ENCODE measurements at places on chromosomes 6 and 20.

DNA sequence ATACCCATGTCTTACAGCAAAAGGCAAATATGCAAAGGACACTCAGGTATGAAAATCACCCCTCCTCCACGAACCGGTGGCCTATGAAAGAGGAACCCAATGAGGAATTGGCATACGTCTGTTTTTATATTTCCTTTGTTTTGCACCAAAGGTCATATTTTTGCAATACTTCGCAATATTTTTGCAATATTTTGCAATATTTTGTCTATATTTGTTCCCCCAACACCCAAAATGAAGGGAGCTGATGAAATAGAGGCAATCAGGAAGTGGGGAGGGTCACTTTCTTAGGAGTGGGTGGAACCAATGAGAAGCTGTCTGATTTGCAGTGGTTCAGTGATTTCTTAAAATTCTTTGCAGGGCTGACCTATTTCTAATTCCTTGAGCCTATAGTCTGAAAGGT lies 296.8 kb upstream of the TSHZ2 start:
- DNase-seq = no peak

GRCh38 chr6:36682328-36683144 lies 4.0 kb downstream of the CDKN1A start:
- peak; percentile 80 for DNase-seq

- peak; percentile 53 for DNase-seq
These were observed 50.5 kb upstream of the THEMIS start for GRCh38 chr6:127951172-127951917.

DNA sequence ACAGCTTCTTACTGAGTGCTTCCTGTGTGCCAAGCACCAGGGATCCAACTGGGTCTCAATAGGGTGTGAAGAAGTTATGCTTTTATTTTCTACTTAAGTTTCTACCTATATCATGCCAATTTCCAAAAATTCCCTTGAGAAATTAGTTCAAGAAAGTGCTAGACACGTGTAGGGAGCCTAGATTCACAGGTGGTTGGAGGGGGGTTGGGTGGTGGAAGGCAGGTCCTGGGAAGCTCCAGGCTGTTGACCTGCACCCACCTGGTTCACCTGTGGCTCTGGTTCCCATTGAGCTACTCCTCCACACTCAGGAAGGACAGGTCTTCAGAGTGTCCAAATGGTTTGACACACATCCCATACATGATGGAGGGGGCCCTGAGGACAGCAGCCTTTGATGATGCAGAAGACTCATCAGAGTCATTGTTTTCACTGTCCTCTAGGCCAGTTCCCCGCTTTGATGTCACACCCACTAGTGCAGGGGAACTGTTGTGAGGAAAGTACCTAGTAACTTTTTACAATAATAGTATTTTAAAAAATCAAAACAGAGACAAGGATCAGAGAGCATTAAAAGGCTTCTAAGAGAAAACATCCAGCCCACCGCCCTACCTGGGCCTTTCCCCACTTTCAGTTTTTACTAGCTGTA lies 39.8 kb upstream of the MYL9 start:
- no peak for DNase-seq

DNA sequence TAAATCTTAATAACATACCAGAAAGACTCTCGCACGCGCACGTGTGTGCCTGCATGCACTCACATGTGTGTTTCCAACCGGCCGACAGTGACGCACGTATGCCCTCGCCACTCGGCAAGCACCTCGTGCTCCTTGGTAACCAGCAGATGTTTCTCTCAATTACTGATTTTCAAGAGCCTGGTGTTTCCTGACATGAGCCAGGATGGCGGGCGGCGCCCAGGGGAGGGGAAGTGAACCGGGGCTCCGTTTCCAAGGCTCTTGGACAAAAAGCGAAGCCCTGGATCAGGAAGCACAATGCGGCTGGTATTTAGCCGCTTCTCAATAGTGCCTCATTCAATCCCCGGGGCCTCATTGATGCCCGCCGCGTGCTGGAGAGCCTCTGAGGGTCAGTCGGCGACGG lies 37.7 kb downstream of the PMEPA1 start:
- peak; percentile 94 for DNase-seq

DNA sequence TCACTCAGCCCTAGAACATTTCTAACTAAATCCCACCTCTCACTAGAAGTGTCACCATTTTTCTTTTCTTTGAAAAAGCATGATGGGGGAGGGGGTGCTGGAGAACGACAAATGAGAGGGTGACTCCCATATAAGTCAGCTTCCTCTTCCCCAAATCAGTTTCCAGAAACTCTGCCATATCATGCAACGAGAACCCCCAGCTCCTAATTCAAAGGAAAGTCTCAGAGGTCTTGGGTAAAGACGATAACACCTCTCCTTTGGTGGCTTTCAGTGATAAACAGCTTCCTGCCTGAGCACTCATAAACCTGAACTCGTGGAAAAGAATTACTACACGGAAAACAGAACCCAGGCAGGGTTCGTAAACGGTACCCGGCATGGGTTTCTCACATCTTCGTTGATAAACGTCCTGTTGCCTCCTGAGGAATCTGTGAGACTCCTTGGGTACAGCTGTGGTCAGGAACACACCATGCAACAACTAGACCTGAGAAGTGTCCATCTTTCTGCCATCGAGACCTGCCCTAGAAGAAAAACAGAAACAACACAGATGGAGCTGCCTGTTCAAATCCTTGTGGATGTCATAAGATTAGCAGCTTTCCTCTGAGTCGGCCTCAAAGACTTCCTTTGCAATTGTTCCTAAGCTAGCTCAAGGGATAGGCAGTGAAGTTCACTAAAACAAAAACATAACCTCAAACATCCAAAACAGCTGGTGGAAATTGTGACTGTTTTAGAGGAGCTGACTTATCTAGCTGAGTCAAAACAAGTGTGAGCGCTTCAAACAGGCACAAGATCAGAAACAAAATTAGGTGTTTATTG lies 185.8 kb upstream of the PRDM1 start:
- no peak for DNase-seq

DNA sequence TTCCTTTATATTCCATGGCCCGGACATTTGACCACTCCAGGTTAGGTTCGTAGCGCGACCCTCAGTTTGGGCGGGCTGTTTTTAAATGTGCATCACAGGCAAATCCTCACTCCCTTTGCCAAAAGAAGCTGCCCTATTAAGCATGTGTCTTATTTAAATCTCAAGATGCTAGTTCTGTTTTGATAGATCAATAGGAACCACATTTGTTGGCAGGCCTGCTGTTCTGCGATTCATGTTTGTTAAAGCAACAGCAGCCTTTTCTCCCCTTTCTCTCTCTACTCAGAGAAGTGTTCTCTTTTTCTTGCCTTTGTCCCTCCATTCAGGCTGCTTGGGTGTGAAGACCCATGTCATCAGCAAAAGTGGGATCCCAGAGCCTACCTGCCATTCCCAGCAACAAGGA lies 212.0 kb upstream of the SSTR4 start:
- no peak for DNase-seq

- DNase-seq = no peak
These were observed 3.2 kb downstream of the PCMT1 start for GRCh38 chr6:149752600-149753373.

DNA sequence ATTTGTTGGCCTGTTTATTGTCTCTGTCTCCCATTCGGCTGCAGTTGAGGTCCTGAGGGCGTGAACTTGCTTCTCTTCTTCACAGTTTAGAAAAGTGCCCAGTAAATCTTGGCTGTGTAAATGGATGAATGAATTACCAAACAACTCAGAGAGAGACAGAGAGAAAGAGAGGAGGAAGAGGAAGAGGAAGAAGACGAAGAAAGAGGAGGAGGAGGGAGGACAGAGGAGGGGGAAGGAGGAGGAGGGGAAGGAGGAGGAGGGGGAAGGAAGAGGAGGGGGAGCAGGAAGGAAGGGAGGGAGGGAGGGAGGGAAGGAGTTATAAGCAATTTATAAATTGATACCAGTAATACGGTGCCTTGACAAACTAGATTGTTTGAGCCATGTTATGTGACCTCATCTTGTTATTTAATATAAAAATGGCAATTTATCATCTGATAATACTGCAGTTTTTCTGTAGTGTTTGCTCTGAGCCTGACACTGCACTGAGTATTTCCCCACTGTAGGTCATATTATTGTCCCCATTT lies 18.7 kb downstream of the HCK start:
- no peak for DNase-seq

DNA sequence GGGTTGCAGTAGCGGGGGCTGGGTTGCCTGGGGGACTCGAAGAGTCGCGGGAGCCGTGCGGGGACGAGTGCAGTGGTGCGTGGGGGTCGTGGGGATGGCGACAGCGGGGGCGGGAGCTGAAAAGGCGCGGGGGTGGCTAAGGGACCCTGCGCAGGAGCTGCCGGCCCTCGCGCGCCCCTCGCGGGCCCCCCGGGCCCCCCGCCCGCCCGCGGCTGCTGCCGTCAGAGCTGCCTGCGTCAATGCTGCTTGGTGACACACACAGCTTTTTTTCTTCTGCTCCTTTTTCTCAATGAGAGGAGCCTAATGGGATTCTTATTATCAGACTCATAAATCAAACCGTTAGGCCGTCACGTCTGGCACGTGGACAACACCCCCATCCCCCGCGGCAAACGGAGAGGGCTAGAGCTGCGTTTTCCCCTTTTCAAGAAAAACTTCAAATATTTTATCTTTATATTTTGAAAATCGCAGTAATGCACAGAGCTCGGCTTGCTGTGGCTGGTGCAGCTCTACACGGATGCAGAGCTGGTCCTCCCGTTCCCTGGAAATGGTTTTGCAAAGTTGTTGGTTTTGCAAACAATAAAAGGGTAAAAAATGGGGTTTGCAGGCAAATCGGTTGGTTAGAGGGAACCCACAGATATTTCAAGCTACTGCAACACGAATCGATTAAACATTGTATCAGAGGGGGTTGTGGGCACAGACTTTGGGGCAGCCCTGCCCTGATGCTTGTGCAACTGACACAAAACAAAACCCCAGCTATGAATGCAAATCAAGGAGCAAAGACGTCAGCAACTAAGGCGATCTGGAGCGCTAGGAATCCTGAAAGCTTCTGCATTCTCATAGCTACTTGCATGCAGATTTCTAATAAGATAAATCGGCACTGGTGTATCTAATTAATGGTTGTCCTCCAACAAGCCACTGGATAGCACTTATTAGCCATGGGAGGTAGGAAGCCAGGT lies 161.4 kb downstream of the TBXT start:
- no peak for DNase-seq

- no peak for DNase-seq
These were observed 30.6 kb downstream of the KCNG1 start for GRCh38 chr20:50992336-50992732.

GRCh38 chr20:46651091-46651962 lies at the start of gene SLC13A3:
TSS of gene SLC13A3 (minus strand) at chr20:46651459. CDS start at chr20:46651421, 38 bp downstream.
- no peak for DNase-seq

DNA sequence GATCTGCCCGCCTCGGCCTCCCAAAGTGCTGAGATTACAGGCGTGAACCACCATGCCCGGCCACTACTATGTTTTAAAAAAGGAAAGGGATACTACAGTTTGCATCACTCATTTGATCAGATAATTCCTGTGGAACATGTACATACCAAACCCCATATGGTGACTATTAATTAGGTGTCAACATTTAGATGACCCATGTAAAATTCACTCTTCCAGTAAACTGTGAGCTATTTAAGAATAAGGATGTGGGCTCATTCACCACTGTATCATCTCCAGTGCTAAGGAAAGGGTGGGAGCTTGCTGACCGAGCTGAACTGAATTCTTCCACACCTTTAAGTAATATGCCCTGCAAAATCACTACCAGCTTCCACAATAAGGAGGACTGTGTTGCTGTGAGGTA lies 127.5 kb downstream of the BTBD9 start:
- no peak for DNase-seq

- no peak for DNase-seq
These were observed 7.0 kb upstream of the OSBPL2 start for GRCh38 chr20:62231292-62231691.

- DNase-seq = no peak
These were observed 932.7 kb downstream of the TFAP2A start for GRCh38 chr6:9482030-9482738.

DNA sequence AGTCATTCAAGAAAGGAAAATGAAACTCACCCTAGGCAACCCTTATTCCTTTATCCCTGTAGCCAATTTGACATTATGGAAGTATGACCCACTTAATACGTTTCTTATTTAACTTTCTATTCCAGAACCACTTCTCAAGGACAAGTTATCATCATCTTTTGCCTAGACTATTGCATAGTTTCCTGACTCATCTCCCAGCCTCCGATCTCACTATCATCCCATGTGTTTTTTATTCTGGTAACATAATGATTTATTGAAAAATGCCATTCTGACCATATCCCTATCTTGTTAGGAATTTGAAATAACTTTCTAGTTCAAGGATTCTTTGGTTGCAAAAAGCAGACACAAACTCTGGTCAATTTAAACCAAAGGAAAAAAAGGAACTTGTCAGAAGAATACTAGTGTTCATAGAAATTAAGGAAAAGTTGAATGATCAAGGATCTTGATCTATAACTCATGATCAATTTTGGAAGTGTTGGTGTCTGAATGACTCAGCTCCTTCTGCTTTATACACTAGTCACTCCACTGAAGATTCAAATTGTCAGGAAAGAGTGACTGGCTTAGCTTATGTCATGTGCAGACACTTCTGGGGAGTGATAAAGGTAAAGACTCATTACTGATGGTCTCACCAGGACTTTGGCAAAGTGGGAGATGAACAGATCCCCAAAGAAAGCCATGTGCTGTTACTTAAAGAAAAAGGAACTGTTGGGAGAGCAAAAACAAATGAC lies 8.5 kb upstream of the TINAG start:
- no peak for DNase-seq

DNA sequence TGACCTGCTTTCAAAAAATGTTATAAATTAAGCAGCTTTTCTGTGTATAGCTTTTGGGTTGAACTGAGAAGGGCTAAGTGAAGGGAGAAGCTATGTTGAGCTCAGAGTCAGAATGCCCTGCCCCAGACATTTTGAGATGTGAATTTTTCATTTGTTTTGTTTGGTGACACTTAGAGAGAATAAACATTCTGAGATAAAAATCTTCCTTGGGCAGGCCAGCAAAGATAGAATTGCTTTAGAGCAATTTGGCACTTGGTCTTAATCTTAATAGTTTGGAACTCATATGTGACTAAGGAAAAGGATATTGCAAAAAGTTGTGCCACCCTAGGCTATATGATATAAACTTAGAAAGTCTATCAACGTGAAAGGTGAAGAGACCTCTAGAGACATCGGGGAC lies 30.2 kb downstream of the MYB start:
- DNase-seq = no peak

DNA sequence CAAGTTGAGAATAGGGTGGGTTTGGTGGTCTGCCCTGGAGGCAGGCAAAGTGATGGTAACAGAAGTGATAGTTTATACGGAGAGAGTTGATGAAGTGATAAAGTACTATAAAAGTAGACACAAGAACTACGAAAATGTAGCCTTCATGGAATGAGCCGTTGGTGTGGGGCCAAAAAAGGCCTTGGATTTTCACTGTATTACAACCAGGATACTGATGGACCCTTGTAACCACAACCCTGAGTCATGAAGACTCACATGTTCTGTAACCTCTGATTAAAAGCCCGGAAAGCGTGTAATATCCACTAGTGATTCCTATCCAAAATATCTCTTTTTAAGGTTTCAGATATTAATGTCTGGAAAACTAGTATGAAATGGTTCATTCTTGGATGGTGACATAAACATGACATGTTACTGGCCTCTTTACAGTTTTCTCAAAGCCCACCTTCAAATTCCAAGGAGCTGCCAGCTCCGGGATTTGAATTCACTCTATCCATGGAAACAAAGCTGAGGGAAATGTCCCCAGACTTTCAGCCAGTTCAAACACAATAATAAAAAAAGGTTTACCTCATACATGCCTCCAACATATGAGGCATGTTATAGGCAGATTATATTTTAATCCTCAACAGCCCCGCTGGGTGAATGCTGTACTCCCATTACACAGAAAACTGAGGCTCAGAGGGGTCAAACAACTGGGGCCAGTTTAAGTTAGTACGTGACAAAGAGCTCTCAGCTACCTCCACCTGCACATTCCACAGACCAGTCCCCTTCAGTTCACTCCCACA lies 55.4 kb downstream of the MRPL14 start:
- DNase-seq = no peak

GRCh38 chr6:169162249-169162648 lies 91.4 kb downstream of the THBS2 start:
- no peak for DNase-seq
